ENCODE measurements at places on chromosomes 16 and 17.

DNA sequence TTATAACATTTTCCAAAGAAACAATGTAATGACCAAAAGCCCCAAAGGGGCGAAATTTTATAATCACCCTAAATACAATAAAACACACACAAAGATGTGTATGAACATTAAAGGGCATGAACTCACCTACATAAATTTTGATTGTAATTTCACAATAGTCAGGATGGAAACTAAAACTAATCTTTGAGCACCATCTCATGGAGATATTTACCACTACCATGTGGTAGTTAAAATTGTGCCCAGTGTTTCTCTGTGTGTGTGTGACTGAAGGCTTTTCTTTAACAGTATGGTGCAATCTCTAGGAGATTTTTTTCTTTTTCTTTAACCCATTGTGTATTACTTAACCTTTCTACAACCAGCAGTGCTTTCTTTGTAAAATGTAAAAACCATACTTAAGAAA lies 19.7 kb upstream of the MEIOC start:
- DNase-seq = peak; percentile 26

- DNase-seq = no peak
Measured at GRCh38 chr17:78796517-78796900, 14.4 kb upstream of the CYTH1 start.

DNA sequence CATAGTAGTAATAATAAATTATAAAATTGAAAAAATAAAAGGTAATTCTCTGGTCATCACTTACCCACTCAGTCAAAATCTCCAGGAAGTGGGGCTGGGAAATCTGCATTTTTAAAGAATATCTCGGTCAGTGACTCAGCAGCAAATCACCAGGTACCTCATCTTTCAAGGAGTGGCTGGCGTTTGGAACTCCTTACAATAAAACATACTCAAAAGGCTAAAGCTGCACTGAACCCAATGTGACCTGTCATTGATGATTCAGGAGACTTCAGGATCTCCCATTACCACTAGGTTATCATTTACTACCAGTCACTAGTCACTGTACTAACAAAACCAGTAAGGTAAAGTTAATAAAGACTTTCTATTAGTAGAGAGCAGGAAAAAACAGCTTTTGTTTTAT lies 21.5 kb upstream of the RFFL start:
- DNase-seq = no peak

GRCh38 chr17:66625311-66625767 lies 209.6 kb upstream of the CACNG5 start:
- DNase-seq = no peak

DNA sequence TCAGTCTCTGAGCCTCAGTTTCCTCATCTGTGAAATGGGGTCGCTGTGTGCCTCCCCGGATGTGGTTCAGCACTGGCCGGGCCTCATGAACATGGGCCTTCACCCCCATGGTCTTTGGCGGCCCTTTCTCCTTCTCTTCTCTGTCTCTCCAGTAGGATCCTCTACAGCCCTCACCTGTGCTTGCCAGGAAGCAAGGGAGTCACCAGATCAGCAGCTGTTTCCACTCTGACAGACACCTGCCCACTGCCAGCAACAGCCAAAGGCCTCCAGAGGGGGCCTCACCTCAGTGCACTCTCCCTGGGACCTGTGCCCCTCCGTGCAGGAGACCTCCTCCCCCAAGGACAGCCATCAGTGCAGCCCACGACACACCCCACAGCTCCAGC lies 89.4 kb downstream of the C16orf78 start:
- no peak for DNase-seq

DNA sequence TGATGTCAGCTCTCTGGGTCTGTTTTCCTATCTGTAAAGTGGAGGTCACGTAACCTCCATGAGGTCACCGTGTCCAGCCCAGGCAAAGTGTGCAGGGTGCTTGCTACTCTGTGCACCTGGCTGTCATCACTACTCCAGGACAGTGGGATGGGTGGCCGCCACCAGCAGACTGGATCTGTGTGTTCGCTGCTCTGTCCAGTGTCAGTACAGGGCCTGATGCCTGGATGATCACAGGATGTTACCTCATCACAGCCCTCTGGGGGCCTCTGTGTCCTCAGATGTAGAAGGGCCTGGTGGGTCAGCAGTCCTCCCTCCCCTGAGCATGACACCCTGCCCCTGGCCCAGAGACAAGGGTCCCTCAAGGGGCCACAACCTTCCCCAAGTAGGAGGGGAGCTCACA lies 80.0 kb downstream of the KCNJ18 start:
- no peak for DNase-seq

DNA sequence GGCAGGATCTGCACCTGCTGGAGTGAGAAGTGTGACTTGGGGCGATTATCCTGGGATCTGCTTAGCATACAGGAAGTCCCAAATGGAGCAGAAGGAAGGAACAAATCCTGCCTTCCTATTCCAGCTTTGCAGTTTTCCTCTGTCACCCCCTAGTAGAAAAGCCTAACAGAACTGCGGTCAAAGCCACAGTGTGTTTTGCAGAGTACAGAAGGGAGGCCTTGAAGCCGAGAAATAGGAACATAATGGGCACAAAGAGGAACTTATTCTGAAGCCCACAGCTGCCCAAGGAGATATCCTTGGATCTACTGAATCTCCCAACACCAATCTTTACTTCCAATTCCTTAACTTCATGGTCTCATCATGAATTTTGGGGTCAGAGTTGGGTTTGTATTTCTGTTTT lies 8.5 kb downstream of the KRTAP1-5 start:
- no peak for DNase-seq

- no peak for DNase-seq
Measured at GRCh38 chr17:61253937-61254574, 145.6 kb upstream of the TBX2 start.

DNA sequence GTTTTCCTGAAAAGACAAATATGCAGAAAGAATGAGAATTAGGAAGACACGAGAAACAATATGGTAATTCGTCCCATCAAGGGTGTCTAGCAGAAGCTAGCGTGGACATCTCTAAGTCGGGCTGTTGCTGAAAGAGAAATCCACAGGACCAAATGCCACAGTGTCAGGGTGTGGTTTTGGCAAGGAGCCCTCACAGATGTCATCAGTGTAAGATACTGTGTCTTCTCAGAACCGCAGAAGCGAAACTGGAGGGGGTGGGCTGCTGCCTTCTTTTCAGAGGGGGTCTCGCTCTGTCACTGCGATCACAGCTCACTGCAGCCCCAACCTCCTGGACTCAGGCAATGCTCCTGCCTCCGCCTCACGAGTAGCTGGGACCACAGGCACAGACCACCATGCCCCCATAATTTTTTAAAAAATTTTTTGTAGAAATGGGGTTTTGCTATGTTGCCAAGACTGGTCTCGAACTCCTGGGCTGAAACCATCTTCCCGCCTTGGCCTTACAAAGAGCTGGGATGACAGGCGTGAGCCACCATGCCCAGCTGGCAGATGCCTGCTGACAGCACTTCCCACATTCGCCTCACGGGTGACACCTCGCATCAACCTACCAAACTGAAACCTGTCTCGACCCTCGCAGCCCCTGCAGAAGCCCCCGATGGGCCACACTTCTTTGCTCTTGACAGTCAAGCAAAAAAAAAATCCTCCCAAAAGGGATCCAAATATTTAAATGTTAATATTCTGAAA lies 26.2 kb downstream of the TRAP1 start:
- DNase-seq = no peak

GRCh38 chr17:70313086-70313852 lies 143.9 kb downstream of the KCNJ2 start:
- no peak for DNase-seq

DNA sequence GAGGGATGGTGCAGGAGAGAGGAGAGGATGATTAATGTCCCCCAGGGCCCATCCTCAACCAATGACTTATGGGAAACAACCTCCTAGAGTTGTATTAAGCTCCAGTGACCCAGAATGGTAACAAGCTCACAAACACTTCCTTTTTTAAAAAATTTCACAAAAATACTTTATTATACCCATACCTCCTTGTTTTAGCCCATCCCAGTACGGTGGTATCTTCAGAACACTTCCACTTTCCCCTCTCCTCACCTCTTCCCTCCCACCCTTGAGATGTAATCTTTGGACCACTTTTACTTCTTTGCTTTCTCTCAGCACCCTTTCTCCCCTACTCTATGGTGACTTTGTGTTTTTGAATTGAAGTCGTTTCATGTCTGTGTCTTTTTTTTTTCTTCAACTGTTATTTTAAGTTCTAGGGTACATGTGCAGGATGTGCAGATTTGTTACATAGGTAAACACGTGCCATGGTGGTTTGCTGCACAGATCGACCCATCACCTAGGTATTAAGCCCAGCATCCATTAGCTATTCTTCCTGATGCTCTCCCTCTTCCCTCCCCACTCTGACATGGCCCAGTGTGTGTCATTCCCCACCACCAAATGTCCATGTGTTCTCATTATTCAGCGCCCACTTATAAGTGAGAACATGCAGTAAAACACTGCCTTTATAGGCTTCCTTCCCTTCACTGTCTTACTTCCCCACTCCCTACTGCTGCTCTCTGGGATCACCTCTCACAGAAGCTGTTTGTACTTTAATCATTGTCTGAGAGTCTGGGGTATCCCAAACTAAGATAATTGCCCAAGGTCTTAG lies 124.5 kb downstream of the PRKCB start:
- DNase-seq = no peak

- DNase-seq = no peak
Measured at GRCh38 chr16:27455700-27456099, 53.7 kb downstream of the IL21R start.

GRCh38 chr17:50346313-50347116 lies 589 bp downstream of the XYLT2 start:
- no peak for DNase-seq

DNA sequence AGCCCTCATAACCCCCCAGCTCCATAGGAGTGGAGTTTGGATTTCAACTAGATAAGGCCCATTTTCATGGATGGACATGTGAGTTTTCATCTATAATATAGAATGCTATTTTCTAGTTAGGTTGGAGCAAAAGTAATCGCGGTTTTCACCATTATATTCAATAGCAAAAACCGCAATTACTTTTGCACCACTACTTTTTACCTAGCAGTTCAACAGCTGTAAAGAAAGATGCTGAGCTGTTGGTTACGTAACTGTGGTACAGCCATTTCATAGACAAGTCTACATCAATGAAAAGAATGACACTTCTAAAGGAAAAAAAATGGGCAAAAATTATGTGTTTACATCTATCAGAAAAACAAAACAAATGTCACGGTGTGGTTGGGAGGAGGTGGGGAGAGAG lies 507.7 kb downstream of the MAF start:
- no peak for DNase-seq

DNA sequence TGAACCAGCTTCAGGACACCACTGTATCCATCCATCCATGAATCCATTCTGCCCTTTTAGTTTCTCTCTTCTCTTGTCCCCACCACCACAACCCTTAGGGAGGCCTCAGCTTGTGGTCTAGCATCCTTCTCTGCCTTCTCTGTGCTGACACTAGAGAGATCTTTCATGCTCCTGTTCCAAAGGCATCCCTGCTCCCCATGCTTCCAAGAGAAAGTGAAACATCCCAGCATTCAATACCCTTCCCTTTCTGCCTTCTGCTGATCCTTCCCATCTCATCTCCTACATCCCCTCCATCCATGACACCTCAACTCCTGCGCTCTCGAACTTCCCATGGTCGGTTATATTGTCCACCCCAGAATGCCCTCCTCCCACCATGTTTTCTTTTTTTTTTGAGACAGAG lies 10.0 kb downstream of the RAPGEFL1 start:
- no peak for DNase-seq

DNA sequence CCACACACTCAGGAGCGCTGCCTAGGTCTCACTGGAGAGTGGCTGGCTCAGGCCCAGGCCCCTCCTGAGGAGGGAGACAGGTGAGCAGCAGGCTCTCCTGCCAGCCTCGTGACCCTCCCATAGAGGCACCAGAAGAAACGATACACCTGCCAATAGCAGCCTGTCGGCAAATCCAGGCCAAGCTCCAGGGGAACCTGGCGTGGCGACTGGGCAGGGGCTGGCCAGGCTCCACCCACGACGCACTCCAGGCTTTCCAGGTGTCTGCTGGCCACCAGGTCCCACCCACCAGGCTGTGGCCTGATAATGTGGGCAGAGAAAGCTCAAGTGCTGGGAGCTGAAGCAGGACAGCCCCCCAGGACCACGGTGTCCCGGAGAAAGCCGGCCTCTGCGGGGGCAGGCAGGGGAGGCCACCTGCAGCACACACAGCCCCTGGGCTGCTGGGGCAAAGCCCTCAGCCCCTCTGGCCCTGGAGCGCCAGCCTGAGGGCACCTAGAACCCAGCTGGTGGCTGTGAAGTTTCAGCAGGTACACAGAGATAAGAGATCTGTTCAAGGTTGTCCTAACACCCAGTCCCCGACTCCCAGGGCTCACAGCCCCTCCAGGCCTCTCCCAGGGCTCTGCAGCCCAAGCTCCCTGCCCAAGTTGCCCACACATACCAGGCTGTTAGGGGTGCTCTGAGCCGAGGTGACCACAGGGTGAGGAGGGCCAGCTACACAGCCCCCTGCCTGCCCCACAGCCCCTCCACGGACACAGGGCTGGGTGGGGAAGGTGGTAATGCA lies 2.4 kb downstream of the PGAP6 start:
- DNase-seq = no peak

DNA sequence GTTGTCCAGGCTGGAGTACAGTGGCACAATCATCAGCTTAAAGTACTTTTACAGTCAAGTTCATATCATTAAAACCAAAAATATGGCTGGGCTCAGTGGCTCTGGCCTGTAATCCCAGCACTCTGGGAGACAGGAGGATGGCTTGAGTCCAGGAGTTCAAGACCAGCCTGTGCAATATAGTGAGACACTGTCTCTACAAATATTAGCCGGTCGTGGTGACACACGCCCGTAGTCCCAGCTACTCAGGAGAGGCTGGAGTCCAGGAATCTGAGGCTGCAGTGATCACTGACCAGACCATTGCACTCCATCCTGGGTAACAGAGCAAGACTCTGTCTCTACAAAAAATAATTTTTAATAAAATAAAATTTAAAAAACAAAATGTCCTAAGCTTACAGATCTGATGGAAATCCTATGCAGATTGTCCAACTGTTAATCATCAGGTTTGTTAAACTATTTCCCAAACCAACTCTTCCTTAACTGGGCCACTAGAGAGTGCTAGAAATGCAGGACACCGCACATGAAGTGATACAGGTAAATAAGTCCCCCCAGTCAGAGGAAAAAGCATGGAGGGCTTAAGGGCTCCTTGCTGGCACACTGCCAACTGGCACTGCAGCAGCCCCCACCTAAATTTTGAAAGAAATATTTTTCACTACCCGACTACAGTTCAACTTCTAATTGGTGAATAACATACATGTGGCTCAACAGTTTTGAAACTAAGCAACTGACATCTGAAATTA lies 2.8 kb downstream of the USP22 start:
- no peak for DNase-seq

- no peak for DNase-seq
Measured at GRCh38 chr16:84648595-84649510, 542 bp downstream of the KLHL36 start.

DNA sequence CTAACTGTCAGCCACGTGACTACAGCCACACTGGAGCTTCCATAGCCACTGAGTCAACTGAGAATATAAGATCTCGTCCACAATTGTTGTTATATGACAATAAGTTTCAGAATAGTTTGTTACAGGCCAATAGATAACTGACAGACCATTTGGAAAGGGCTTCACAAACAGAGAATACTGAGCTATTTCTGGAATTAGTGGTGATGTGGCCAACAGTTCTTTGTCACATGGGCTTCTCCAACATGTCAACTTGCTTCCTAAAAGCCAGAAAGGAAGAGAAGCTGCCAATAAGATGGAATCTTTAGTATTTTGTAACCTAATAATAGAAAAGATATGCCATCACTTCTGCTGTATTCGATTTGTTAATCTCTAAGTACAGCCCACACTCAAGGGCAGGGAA lies 1220.4 kb downstream of the CDH8 start:
- DNase-seq = no peak

Measured in AG04450 (cell line).